ENCODE measurements at places on chromosomes 2 and 18.

- DNase-seq = no peak
Measured at GRCh38 chr2:102508863-102509262, 35.8 kb downstream of the SLC9A4 start.

GRCh38 chr2:132776287-132776686, 106.3 kb upstream of the LYPD1 start:
- DNase-seq = no peak

- no peak for DNase-seq
Measured at GRCh38 chr2:3456125-3456524, 63.2 kb downstream of the ADI1 start.

DNA sequence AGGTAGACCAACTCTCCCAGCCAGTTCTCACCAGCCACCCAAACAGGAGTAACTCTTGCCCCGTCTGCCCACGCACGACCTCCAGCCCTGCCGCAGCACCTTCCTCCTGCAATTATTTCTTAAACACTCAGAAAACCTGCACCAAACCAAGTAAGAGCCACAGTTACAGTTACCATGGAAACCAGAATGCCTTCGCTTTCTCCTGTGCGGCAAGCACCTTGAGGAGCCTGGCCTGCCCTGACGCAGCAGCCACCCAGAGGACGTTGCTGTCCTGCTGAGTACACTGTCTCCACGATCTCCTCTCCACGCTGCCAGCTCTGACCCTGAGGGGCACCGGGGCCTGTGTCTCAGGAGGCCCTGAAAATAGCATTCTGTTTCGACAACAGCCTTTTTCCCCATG, 94.3 kb upstream of the SMIM21 start:
- no peak for DNase-seq

DNA sequence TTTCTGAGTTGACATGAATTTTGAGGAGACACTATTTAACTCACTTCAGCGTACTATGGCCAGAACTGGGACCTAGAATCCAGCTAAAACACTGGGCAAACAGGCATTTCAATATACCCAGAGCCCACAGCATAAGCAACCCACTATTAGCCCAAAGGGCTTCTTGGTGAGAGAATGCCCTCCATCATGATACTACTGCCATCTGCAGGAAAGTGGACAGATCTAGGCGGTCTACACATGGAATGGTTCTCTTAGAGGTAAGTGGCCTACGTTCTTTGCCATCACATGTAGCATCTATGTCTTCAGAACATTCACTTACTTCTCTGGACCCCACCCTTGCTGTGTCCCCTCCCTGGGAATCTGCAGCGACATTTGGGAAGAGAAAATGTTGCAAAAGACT, 181.3 kb upstream of the LINC00305 start:
- DNase-seq = no peak

GRCh38 chr2:189783451-189783926, 650 bp downstream of the ORMDL1 start:
- no peak for DNase-seq

DNA sequence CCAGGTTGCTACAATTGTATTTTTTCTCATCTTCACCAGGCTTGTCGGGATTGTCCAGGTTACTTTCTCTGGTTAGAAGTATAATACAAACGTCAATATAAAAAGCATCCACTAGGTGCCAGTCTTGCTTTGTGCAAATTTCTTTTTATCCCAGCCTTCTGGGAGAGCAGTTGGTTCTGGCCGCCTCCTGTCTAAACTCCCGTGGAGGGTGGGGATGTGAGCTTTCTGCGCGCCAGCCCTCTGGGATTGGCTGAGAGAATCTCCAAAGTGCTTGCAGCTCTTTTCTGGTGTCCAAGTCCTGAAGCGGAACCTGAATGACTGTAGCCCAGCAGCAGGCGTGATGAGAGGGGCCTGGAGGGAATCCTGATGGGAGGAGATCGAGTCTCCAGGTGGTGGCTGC, 22.4 kb upstream of the TOGARAM2 start:
- DNase-seq = no peak

DNA sequence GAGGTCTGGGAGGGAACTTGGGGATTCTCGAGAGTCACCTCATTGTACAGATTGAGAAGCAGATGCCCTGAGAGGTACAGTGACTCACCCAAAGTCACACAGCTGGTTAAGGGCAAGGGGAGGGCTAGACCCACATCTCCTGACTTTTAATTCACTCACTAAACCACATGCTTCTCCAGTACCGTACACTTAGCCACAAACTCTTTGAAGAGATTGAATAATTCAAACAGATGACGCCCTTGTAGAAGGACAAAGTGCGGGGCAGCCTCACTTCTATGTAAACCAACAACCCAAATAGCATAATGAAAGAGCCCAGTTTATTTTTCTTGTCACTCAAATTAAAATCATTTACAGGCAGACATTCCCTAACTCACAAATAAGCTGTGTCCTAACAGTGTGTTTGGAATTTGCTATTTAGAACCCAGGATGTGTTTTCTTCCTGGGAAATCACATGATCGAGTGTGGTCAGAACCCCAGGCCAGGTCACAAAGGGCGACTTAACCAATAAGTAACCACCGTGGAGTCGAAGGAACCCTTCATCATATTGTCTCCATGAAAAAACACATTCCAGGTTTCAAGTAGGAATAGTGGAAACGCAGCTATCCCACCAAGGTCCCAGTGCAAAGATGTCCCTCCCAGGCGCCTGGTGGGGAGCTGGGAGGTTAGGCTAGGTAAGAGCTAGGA, 35.8 kb upstream of the PTPN4 start:
- DNase-seq = no peak

GRCh38 chr2:235005603-235006259, 53.9 kb downstream of the SH3BP4 start:
- no peak for DNase-seq

DNA sequence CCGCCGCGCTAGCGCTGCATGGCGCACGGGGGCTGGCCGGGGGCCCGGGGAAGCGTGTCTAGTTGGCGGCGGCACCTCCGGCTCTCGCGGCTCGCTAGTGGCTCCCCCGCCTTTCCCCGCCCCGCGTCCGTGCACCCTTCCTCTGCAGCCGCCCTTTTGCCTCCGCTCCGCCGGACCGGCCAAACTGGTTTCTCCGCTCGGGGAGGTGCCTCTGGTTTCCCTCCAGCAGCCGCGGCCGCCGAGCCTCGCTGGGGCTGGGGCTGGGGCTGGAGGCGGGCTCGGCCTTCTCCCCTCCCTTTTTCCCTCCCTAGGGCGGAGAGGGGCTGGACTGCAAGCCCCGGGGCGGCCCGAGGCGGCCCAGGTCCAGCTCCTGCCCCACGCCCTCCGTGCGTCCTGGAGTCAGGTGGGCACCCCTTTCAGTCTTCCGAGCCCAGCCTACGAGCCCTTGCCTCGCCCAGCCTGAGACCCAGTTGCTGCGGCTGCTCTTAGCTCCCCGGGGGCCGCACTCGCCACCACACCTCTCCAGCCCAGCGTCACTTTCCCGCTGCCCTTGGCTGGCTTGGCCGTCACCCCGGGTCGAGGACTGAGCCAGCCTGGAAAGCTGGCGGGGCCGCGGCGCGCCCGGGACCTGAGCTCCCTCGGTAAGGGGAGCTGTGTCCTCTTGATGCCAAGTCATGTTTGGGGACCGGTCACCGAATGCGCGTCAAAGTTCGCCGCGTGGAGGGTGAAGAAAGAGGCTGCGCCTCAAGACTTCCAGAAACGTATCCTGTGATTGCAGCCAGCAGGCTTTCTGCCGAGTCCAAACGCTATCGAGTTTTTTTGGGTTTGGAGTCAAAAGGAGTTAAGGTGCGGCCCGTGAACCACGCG, at the start of gene ATP8B1:
Gene ATP8B1 (minus strand): TSS at position 213 of the 867 bp plus-strand sequence. CDS start 71,508 bp downstream, outside the sequence.
- no peak for DNase-seq

- DNase-seq = no peak
Measured at GRCh38 chr2:229780856-229781773, 66.8 kb upstream of the DNER start.

- DNase-seq = no peak
Measured at GRCh38 chr2:31735716-31736115, 155.0 kb upstream of the SRD5A2 start.

GRCh38 chr2:37090019-37090477, 5.7 kb downstream of the GPATCH11 start:
- no peak for DNase-seq

GRCh38 chr2:47652061-47652690, 130.8 kb upstream of the MSH6 start:
- no peak for DNase-seq

- DNase-seq = no peak
Measured at GRCh38 chr18:62606106-62606505, 83.3 kb downstream of the ZCCHC2 start.

DNA sequence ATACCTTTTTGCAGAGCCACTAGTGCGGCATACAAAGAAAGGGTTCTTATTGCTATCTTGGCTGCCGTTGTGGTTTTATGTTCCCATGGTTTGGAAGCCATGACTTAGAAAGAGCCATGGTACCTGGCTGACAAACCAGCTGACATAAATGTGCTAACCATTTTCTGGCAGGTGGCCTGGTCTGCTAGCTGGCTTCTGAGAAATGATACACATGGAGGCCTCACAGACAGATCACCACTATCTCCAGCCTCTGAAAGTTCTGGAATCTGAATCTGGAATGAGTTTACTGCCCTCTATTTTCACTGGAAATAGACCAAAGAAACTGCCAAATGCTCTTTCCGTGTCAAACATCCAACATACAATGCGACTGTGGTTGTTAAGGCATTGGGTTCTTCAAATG, 123.7 kb downstream of the QPCT start:
- no peak for DNase-seq

GRCh38 chr2:231922311-231923009, 3.7 kb downstream of the NPPC start:
- no peak for DNase-seq

- DNase-seq = no peak
Measured at GRCh38 chr18:53224128-53224778, 884.3 kb downstream of the DCC start.

DNA sequence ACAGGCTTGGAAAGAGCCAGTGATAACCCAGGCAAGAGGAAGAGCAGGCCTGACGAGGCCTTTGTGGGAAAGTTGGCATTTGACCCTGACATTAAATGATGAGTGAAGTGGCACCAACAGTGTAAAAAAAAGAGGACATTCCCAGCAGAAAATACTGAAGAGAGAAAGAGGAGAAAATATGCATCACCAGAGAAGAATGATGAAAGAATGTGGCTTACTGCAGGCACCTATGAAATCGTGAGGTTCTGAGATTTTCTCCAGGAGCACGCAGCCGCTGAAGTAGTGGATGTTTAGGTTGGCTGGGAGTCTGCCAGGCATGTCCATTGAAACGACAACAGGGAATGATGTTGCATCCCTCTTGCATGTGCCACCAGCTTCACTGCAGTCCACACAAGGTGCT, 13.8 kb downstream of the EHD3 start:
- DNase-seq = no peak

GRCh38 chr2:30277582-30277981, 46.2 kb downstream of the LBH start:
- DNase-seq = no peak

GRCh38 chr18:26262156-26262555, 35.9 kb downstream of the TAF4B start:
- no peak for DNase-seq

DNA sequence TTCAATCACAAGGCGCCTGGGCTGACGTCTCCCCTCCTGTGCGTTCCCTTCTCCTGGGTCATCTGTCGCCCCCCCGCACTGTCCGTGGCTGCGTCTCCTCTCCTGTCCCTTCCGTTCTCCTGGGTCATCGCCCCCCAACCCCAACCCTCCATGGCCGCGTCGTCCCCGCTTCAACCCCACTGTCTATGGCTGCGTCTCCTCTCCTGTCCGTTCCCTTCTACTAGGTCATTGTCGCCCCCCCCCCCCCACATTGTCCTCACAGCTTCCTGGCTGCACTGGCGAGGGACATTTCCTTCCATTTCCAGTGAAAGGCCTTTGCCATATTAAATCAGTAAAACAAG, 118.9 kb downstream of the TMEM18 start:
- DNase-seq = no peak

DNA sequence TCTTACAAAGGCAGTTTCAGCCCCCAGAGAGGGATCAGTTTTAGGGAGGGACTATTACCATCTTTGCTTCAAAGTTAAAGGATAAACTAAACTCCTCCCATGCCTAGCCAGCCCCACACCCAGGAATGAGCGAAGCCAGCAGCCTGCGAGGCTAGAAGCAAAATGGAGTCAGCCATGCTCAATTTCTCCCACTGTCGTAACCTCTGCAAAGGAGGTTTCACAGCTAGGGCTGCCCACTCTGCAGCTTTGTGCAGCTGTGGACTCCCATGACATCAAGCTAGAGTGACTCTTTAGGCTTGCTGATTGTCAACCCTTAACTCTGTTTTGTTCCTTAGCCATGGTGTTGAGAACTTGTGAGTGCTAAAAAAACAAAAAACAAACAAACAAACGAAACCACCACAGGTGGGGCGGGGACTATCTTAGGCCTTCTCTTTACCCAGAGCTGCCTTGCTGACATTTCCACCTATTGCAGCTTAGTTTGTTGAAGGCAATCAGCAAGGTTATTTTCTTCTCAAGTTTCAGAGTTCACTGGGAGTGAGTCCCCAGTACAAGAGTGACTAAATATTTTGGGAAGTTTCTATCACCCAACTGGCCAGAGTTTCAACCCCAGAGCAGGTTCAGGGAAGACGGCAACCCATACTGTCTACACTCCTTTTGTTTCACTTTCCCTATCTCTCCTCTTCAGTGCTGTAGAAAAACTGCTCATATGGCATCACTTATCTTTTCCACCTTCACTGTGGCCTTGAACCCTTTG, 592.1 kb downstream of the XIRP2 start:
- no peak for DNase-seq

DNA sequence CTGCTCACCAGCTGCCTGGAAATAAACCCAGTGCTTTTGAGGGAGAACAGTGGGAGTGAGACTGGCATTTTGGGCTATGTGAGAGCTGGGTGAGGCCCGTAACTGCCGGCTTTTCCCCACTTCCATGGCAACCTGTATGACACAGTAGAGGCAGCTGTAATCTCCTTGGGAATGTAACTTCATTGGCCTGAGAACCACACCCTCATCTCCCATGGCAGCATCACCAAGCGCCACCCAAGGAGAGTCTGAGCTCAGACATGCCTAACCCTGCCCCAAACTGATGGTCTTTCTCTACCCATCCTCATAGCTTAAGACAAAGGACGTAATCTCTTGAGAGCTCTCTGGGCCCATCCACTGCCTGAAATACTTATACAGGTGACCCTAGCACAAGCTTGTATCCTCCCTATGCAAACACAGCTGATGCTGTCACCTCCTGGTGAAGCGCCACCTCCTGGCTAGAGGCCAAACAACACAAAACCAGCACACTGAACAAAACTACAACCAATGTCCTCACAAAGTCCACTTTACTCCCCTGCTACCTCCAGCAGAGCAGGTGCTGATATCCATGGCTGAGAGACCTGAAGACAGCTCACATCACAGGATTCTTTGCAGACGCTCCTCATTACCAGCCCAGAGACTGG, 763.4 kb upstream of the NRXN1 start:
- no peak for DNase-seq

- DNase-seq = no peak
Measured at GRCh38 chr2:98445177-98445682, 572 bp downstream of the INPP4A start.

- no peak for DNase-seq
Measured at GRCh38 chr2:30732876-30733275, 74.4 kb downstream of the CAPN13 start.

- no peak for DNase-seq
Measured at GRCh38 chr2:162591403-162592083, 247.0 kb downstream of the KCNH7 start.

- no peak for DNase-seq
Measured at GRCh38 chr2:50953021-50953420, 78.9 kb downstream of the NRXN1 start.

Measured in activated T-helper 1 cell treated with anti-CD3 and anti-CD28 coated beads, Interleukin-2, amount 50 U/mL, for 16 hours (primary cell).